Activated naive CD4-positive, alpha-beta T cell treated with anti-CD3 and anti-CD28 coated beads, Interleukin-2, amount 50 U/mL, for 72 hours (primary cell): ENCODE measurements at places on chromosomes 4 and X. TPM values are rescaled to one million over a fixed set of nuclear protein-coding genes. Genes with fewer than 3 reads are reported as not detected.

The DDX53 gene
- not detected for total RNA-seq

The MEPE gene
- not detected for total RNA-seq

The RNF128 gene
- not detected for total RNA-seq

The ZNF518B gene
- total RNA-seq: 18.8 TPM

The CTAG1A gene
- not detected for total RNA-seq

The F11 gene
- total RNA-seq: not detected

The USP38 gene
- 18.0 TPM for total RNA-seq

The HSFX3 gene
- not detected for total RNA-seq

The GNRHR gene
- total RNA-seq: not detected

The PARM1 gene
- total RNA-seq: not detected

The TMEM156 gene
- 13.8 TPM for total RNA-seq

The TSPAN7 gene
- 3.2 TPM for total RNA-seq

The HTN1 gene
- total RNA-seq: not detected

The HPGDS gene
- total RNA-seq: 0.19 TPM

The FAM9C gene
- total RNA-seq: not detected

The NRK gene
- not detected for total RNA-seq

The CNGA1 gene
- total RNA-seq: 0.55 TPM

The DCUN1D4 gene
- 46.9 TPM for total RNA-seq

The C4orf51 gene
- total RNA-seq: not detected

The KANTR gene
- total RNA-seq: 26.0 TPM

The BEND4 gene
- 0.09 TPM for total RNA-seq
